ENCODE measurements at places on chromosomes 4 and X.

GRCh38 chrX:45740291-45740690, 539.6 kb upstream of the DIPK2B start:
- DNase-seq: no peak

- peak; percentile 1 for DNase-seq
These were observed 1141.1 kb downstream of the STIM2 start for GRCh38 chr4:28001698-28002097.

- no peak for DNase-seq
These were observed 75.1 kb upstream of the SLC7A11 start for GRCh38 chr4:138317175-138317748.

GRCh38 chrX:17632942-17633341, 104.4 kb upstream of the SCML1 start:
- no peak for DNase-seq

- no peak for DNase-seq
These were observed 30.3 kb upstream of the BRS3 start for GRCh38 chrX:136457303-136457917.

- no peak for DNase-seq
These were observed 195.9 kb downstream of the SHOX start for GRCh38 chrX:826448-826847.

DNA sequence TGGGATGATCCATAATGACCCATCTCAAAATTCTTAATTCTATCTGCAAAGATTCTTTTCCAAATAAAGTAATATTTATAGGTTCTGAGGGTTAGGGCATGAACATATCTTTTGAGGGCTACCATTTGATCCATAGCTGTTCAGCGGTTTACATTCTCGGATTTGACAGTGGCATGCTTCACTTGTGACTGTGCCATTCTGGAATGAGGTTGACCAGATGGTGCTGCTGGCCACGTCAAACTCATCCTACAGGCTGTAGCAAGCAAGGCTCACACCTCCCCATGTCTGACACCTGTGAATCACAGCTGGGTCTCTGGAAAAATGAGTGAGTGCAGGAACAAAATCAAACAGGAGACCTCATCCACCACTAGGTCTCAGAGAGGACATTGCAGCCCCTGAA, 280.5 kb downstream of the DHRSX start:
- DNase-seq: no peak
